ENCODE measurements at places on chromosomes 7 and 10.

- DNase-seq: no peak
Observed at GRCh38 chr10:24467136-24467535, 256.6 kb downstream of the ARHGAP21 start.

DNA sequence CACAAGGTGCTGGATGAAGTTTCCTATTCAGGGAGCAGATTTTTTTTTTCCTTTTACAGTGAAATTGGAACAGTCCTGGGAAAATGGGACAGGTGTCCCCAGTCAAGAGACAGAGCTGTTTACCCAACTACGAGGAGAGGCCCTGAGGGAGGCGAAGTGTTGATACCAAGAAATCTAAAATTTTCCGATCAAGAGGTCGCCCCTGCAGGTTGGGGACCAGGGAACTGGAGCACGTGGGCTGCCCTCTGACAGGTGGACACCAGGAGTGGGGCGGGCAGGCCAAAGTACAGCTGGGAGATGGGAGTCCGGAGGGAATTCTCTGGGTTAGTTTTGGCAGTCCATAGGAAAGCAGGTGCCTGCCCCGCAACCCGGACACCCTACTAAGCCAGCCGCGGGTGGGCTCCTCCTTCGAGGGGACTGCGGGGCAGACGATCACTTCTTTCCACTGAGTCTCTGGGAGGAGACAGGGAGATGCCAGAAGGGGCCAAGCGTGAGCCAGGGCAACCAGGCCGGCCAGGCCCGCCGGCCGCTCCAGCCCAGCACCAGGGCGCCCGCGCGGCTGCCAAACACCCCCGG, 965 bp upstream of the CAMK1D start:
- no peak for DNase-seq

GRCh38 chr10:61882621-61883370, 18.7 kb upstream of the ARID5B start:
- DNase-seq: no peak

GRCh38 chr10:92290076-92290836, 622 bp downstream of the CPEB3 start:
- peak; percentile 34 for DNase-seq

DNA sequence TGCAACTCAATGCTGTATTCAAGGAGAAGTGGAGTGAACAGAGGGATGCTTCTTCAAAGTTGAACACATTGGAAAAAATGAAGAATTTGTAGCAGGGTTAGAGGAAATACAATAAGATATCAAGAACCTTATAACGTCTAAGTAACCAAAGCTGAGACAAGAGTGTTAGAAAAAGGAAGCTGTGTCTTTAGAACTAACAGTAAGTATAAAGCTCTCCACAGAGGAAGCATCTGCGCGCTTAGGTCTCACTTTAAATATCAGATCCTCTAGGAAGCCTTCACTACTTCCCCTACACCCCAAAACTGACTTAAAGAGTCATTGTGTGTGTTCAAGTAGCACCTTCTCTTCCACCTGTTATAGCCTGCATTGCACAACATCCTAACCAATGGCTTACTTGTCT, 43.0 kb downstream of the CH25H start:
- no peak for DNase-seq

DNA sequence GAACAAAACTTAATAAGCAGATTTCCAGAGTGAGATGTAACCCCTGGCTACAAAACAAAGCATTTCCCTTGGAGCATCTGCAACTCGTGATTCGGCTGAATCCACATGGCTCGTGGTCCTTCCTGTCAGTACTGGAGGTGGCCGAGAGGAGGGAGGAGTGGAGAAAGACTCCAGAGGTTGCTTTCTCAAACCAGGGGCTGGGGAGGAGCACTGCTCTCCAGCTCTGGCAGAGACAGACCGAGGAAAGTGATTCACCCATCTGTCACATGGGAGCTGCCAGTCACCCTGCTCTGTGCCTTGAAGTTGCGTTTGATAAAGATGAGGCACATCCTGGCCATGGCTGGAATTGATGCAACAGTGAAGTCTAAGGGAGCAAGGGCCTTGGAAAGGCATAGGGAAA, 72.7 kb downstream of the COL13A1 start:
- DNase-seq: no peak

GRCh38 chr7:94366832-94367231, 27.9 kb upstream of the COL1A2 start:
- no peak for DNase-seq

GRCh38 chr10:25113191-25114035, 61.4 kb upstream of the GPR158 start:
- DNase-seq: peak; percentile 55

DNA sequence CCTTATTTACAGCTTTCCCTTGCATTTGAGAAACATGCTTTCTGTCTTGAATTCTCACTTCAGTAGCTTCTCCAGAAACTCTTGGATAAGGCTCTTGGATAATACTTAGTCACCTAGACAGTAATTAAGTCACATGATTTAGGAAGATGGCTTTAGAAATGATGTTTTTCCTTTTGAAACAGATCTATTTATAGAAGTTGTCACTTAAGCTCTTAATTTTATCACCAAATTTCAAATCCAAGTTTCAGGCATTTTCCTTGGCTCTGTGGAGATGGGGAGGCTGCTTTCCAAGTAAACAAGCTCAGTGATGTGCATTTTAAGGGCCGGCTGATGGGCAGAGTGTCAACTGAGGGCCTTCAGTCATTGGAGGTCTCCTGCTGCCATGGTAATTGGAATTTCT, 130.3 kb downstream of the SRI start:
- DNase-seq: no peak

- no peak for DNase-seq
Observed at GRCh38 chr7:128084896-128085608, 53.8 kb upstream of the LRRC4 start.

GRCh38 chr7:150351587-150352194, 10.3 kb upstream of the RARRES2 start:
- no peak for DNase-seq

GRCh38 chr10:70145666-70146488, 623 bp downstream of the TYSND1 start:
- peak; percentile 61 for DNase-seq

All from NCI-H345 (cell line).